ENCODE measurements at places on chromosomes 11 and 22.

DNA sequence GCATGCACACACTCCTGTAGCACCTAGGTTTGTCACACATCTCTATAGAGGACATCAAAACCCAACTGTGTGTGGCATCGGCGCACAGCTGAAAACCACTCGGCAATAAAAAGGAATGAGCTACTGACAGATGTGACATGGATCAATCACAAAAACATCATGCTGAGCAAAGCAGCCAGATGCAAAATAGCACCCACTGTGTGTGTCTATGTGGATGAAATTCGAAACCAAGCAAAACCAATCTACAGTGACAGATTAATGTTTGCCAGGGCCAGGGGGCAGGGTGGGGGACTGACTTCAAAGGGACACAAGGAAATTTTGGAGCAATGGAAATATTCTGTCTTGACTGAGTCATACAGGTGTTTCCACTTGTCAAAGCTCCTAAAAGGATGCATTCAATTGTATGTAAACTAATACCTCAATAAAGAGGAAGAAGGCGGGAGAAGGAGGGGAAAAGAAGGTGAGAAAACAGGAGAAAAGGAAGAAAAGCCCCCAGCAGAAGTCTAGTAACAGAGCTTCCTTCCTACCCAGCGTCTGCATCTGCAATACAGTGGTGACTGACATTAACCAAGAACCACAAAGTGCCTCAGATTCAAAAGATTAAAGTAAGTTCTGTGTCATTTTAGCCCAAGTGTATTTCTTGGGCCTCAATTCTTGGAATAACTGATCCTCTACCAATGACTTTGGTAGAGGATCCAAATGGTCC is 49.8 kb downstream of the PACSIN2 start:
- peak; percentile 60 for DNase-seq

- DNase-seq = peak; percentile 41
Observed at GRCh38 chr11:110797453-110797852, 85.2 kb upstream of the ARHGAP20 start.

GRCh38 chr22:20864186-20864908 is 5.5 kb downstream of the SNAP29 start:
- no peak for DNase-seq

DNA sequence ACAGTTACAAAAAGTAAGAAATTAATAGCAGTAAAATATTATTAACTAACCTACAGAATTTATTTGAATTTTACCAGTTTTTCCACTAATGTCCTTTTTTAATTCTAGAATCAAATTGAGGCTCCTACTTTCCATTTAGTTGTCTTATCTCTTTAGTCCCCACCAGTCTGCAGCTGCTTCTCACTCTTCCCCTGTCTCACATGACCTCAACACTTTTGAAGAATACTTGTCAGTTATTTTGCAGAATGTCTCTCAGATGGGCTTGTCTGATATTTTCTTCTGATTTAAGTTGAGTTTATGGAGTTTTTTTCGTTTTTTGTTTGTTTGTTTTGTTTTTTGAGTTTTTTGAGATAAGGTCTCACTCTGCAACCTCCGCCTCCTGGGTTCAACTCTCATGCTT is 74.3 kb upstream of the ADORA2A start:
- DNase-seq = peak; percentile 59

DNA sequence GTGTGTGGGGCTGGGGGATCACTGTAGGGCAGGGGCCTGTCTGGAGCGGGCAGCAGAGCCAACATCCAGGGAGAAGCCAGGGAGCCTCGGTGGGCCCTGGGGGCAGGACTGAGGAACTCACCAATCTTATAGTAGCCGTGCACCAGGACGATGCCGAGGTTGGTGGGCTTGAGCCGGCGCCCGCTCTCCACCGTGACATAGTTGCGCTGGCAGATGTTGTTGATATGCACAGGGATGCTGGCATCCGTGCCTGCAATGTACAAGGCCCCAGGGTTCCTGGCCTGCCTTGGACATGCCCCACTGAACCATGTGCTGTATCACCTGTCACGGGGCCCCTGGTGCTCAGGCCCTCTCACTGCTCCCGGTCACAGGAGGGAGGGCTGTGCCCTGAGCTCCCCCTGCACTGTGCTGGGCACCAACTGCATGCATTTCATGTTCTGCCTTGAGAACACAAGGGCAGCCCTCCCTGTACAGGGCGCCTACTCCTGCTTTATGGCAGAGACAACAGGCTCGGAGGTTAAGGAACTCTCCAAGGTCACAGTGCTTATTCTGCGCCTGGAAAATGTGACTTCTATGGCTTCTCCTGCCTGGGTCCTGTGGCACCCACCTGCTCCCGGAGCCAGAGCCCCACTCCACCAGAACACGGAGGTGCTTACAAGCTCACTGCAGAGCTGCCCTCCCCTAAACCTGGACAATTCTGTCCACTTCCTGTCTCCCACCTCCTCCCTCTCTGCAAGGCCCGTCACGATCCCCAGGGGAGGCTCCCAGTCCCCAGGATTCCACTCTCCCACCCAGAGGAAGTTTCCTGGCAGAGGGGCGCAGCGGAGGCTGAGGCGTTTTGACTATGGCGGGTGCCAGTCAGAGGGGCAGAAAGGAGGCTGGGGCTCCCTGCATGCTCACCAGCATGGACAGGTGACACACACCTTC is 7.8 kb upstream of the PPM1F start:
- DNase-seq = no peak

DNA sequence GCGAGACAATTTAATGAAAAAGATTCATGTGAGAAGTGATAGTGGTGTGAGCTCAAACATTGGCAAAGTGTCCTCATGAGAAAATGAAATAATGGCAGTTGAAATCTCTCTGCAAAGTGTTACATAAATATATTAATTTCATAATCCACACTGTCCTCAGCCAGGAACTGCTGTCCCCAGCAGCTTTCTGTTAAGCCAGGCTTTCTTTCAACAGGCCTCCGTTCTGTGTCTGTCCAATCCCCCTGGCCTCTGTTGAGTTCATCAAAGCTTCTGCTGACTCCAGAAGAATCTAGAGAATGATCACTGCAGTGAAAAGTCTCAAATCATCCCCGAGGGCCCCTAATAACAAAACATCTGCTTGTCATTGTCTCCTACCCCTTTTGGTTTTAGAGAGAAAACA is 10.0 kb upstream of the ASCC2 start:
- DNase-seq = no peak

DNA sequence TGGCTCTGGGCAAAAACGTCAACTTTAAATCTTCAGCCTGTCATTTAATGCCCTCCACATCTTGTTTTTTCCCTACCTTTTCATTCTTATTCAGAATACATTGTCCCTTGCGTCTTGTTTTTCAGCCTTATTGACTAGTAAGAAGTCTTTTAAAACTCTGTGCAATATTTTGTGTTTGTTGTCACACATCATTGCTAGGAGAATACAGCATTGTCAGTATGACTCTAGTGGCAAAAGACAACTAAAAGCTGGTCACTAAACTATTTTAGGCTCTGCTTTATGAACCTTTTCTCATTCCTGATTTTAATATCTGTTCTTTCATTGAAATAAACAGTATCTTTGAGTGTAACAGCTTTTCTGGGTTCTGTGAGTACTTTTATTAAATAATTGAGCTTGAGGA is 447.8 kb upstream of the CCDC179 start:
- DNase-seq = no peak

GRCh38 chr22:44348971-44349560 is 36.3 kb upstream of the SHISAL1 start:
- no peak for DNase-seq

GRCh38 chr22:39534591-39535356 is 2.2 kb upstream of the RPS19BP1 start:
- peak; percentile 86 for DNase-seq
